Putamen (tissue), 1 donor: ENCODE measurements at places on chromosomes 4 and X.
A peak's percentile ranks its signal among the peaks of the same experiment; 100 is the strongest.

- no peak for DNase-seq
Observed at GRCh38 chrX:45771560-45772340, 571.1 kb upstream of the DIPK2B start.

DNA sequence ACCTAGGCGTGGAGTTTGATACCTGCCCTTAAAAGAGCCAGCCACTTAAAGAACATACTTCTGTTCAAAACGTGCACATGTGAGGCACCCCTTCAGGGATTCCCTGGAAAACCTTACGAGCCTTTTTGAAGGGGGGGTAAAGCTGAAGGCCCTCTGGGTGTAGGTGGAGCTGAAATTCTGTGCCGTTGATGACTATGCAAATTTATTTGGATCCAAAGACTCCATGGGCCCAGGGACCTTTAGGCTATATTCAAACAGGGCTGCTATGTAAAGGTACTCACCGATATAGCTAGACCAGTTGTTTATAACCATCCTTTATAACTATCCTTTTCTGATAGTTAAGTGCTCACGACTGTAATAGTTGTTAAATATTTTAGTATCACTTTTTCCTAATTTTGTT is 40.3 kb upstream of the NFXL1 start:
- DNase-seq, result no peak

GRCh38 chr4:2245787-2246275 is 3.9 kb upstream of the HAUS3 start:
- no peak for DNase-seq

- no peak for DNase-seq
Observed at GRCh38 chr4:926538-926937, 5.6 kb downstream of the GAK start.

DNA sequence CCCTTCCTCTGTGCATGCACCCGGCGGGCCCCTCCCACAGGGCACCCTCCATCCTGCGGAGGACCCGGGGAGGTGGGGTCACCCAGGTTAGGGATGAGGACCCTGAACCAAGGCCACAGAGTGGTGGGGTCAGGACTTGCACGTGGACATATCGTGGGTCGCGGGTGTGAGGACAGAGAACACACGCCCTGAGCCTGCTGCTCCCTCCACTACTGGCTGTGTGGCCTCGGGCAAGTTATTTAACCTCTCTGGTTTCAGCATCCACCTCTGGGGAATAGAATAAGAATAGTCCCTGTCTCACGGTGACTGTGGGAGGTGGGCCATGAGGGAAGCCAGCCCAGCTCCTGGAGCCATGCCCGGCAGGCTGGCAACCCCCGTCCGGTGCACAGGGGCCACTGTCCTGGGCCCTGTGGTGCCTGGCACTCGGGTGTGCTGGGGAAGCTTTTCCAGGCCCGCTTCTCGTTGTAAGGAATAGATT is 5.1 kb downstream of the PSAPL1 start:
- DNase-seq, result no peak

DNA sequence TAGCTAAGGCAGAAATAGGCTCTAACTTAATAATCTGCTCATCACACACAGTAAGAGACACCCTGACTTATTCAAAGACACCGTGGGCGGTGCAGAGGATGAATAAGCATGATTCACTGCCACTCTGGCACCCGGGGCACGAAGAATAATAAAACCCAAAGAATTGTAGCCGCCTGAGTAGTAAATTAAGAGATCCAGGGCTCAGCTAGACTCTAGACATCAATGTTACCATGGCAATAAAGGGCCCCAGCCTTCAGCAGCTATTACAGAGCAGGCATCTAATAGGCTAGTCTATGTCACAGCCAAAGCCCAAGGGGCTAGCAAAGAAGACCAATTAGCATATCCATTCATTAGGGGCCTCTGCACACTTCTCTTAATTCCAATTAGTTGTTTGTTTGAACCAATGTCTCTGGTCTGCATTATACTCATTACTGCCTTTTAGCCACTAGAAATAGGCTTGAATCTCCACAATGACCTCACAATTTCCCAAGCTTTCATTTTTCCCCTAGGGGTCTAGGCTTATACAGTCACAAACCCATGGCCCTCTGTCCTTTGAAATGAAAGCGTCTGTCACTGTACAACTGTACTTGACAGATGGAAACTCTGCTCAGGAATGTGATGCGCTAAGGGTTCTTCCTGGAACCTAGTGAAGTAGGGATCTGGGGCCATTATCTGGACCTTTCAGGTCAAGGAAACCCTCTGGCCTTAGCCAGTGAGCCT is 3.0 kb upstream of the ATP1B4 start:
- peak; percentile 61 for DNase-seq
